Thyroid gland (tissue), 4 donors: ENCODE measurements at places on chromosomes 1 and 21. TPM values are rescaled to one million over a fixed set of nuclear protein-coding genes. Genes with fewer than 3 reads are reported as not detected.

GRCh38 chr1:20792196-20792595 lies 5.1 kb upstream of the HP1BP3 start:
- no peak overlapping the region for H3K4me3 ChIP-seq
- no peak for DNase-seq
- H3K4me1 ChIP-seq = peaks cover 12% of the 10 kb centered on the region

- peaks cover 68% of the 10 kb centered on the region for H3K36me3 ChIP-seq
- DNase-seq = no peak
- H3K4me1 ChIP-seq = peaks cover 11% of the 10 kb centered on the region
- no peak overlapping the region for H3K4me3 ChIP-seq
- H3K27ac ChIP-seq = no peak overlapping the region
- no peaks in the 10 kb centered on the region for H3K27me3 ChIP-seq
These were observed 30.1 kb downstream of the DHX9 start for GRCh38 chr1:182869241-182869666.

- no peaks in the 10 kb centered on the region for H3K36me3 ChIP-seq
- no peak overlapping the region for H3K4me3 ChIP-seq
- H3K27me3 ChIP-seq = no peaks in the 10 kb centered on the region
- H3K27ac ChIP-seq = no peak overlapping the region
- DNase-seq = no peak
These were observed 16.0 kb downstream of the QSOX1 start for GRCh38 chr1:180170546-180171151.

DNA sequence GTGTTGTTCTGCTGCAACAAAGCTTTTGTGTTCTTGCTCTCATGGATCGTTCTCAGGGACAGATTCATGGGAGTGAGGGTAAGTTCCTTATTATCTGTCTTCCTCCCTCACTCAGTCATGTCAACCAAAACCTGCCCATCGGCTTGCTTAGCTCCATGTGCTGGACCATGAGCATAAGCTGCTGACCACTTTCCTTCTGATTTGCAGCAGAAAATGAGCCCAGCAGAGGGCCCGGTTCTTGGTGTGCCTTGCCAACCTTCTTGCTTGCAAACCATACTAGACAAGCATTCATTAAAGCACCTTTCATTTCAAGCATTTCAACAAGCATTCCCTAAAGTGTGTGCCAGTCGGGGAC lies 64.0 kb upstream of the COA6 start:
- H3K4me3 ChIP-seq = no peak overlapping the region
- no peak overlapping the region for H3K27ac ChIP-seq
- H3K27me3 ChIP-seq = no peaks in the 10 kb centered on the region
- no peak for DNase-seq
- no peaks in the 10 kb centered on the region for H3K36me3 ChIP-seq

- no peaks in the 10 kb centered on the region for H3K4me1 ChIP-seq
- no peaks in the 10 kb centered on the region for H3K27me3 ChIP-seq
- DNase-seq = no peak
These were observed 38.8 kb downstream of the STXBP3 start for GRCh38 chr1:108785264-108785663.

DNA sequence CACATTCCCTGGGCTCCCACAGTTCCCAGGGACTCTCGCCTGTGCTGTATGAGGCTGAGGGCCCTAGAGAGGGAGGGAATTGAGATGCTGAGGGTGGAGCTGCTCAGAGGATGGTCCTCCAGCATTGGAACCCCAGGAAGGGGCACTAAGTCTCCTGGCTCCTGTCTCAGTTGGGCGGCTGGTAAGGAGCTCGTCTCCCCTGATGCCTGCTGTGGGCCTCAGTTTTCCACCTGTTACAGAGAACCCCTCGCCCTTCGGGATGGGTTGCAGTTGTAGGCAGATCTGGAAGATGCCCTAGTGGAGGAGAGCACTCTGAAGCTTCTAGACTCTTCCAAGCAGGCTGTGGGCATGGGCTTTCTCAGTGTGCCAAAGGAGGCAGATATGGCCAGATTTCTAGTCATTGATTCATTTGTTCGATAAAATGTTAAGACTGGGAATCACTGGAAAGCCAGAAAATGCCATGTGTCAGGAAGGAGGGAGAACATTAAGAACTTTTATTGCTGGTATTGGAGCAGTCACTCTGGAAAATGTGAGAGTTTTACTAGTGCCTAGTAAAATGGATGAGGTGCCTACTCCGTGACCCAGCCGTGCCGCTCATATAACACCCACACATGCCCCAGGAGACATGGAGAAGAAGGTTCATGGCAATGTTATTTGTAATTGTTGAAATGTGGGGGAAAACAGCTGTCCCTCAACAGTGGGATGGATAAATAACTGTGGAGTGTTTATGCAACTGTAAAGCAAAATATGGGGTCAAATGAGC lies 828 bp upstream of the MYBPH start:
- no peaks in the 10 kb centered on the region for H3K36me3 ChIP-seq
- no peaks in the 10 kb centered on the region for H3K27me3 ChIP-seq
- H3K4me3 ChIP-seq = no peak overlapping the region
- no peak for DNase-seq
- H3K4me1 ChIP-seq = peaks cover 9% of the 10 kb centered on the region
- no peak overlapping the region for H3K27ac ChIP-seq

GRCh38 chr1:21278208-21278859 lies 11.9 kb downstream of the ECE1 start:
- peak overlapping the region; percentile 86 for H3K27ac ChIP-seq
- H3K4me1 ChIP-seq = peaks cover 58% of the 10 kb centered on the region
- peak; percentile 34 for DNase-seq
- H3K27me3 ChIP-seq = no peaks in the 10 kb centered on the region
- no peaks in the 10 kb centered on the region for H3K36me3 ChIP-seq

Gene CFHR5
- total RNA-seq = not detected

Gene SPRR2B
- total RNA-seq = not detected

Gene GJA9
- not detected for total RNA-seq

Gene TNFSF18
- total RNA-seq = not detected

Gene LAD1
- 2.9 TPM for total RNA-seq

Gene CELA3B
- not detected for total RNA-seq

Gene ANGPTL3
- not detected for total RNA-seq
